ENCODE measurements at places on chromosomes 2 and 18.

- no peak for DNase-seq
Measured at GRCh38 chr2:127653421-127654083, 7.6 kb downstream of the GPR17 start.

GRCh38 chr2:148874868-148875341 lies at the start of gene KIF5C:
Gene KIF5C (plus strand): TSS chr2:148875227. CDS start chr2:148875618, 391 bp downstream.
- peak; percentile 83 for DNase-seq

DNA sequence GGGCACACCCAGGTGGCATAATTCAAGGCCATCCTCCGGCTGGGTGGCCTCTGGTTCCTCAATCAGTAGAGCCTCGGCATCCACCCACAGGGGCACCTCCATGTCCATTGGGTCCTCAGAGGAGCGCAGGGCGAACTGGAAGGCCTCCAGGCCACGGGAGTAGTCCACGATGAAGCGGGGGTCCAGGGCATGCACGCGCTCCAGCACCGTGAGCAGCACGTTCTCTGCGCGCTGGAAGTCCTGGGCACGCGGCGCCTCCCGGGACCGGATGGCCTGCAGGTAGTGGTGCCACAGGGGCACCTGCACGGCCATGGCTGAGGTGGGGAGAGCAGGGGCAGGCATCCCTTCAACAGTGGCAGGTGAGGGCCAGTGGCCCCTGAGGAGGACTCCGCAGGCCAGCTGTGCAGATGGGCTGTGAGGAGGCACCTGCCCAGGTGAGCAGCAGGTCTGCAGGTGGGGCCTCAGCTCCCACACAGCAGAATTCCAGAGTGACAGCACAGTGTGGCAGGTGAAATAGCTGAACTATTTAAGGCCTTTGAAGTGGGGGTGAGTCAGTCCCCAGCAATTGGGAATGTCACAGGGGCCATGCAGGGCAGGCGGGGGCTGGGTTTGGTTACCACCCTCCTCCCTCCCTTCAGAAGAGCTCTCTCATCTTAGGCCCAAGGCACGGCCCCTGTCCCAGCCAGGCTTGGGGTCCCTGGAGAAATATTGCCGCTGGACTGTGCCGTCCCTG lies at the start of gene MAB21L4:
MAB21L4 (minus strand) TSS at position 501 of the 733 bp plus-strand sequence; CDS start at position 342, 159 bp downstream.
- no peak for DNase-seq

- peak; percentile 12 for DNase-seq
Measured at GRCh38 chr2:105644174-105644980, 100.3 kb upstream of the NCK2 start.

GRCh38 chr2:42809131-42809818 lies 16.9 kb upstream of the HAAO start:
- DNase-seq = no peak

DNA sequence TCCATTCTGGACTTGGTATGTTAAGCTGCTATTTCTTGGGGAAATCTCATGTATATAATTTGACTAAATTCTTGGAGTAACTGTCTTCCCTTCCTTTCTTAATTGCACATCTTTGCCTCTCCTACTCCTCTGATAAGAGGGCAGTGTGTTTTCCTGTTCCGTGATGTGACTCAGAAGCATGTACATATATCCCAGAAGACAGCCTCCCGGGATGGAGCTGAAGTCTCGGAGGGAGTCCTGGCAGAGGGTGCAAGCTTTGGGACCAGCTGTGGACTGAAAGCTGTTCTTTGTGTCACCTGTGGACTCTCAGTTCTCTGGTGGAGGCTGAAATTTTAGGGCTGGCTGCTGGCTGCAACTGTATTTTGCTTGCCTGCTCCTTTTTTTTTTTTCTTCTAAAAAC lies 54.7 kb upstream of the MGAT5 start:
- DNase-seq = no peak

- DNase-seq = no peak
Measured at GRCh38 chr2:6945087-6945813, 28.0 kb downstream of the RNF144A start.

DNA sequence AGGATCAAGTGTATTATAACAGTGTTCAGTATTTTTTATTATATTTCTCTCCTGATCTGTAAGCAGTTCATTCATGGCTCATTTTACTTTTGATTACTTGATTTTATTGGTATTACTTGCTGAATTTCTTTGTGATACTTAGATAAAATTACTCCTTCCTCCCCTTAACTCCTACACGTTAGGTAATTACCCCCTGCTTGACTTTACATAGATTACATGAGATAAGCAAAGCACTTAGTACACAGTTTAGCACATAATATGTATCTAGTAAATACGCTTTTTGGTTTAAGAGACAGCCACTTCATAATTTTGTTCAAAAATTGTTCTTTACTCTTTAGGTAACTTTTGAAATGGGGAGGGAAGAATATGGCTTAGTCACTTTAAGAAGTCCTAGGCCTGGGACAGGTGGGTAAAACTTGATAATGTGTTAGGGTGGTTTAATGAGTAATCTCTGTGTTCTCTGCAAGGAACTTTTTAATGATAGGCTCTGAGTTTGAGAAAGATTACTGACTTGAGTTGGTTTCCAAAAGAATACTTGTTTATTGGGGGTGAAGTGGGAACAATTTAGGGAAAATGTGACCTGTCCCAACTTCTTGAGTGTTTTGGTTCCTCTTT lies 80.9 kb downstream of the NCOA1 start:
- DNase-seq = no peak

GRCh38 chr2:172442072-172442895 lies 14.9 kb downstream of the ITGA6 start:
- no peak for DNase-seq

DNA sequence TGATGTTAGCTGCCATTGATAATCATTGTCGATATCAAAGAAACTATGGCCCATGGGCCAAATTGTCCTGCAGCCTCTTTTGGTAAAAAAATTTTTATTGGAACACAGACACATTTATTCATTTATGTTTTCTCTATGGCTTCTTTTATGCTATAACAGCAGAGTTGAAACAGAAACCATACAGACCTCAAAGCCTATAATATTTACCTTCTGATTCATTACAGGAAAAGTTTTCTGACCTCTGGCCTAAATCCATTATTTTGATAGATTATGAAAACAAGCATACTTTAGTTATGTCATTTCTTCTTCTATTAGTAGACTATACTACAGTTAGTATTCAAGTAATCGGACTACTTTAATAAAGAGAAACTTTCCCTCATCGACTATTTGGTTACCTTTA lies 349.7 kb upstream of the GALNT5 start:
- DNase-seq = no peak

DNA sequence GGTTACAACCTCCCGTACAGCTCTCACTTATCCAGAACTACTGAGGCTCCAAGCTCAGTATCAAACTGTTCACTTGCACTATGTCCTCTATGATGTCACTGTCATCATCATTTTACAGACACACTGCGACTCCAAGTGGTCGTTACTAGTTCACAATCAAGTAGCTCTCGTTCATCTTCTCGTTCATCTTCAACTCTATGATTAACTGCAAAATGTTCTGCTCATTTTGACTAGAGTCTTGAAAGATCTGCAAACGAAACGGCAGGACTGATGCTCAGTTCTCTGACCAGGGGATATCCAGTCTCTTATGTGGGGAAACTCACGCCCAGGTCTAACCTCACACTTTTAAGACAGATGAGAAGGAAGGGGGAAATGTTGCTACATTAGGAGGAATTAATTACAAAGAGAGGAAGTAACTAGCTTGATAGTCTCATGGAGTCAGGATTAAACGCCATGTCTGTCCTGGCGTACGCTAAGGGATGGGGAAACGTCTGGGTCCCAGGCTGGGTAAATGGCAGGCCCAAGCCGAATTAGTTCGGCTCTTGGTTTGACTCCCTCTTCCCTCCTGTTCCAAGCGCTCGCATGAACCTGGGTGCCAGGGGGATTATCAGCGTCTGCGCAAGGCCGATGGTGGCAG lies 794 bp upstream of the CHCHD5 start:
- DNase-seq = no peak

Data from liver (tissue), 10 donors.